ENCODE measurements at places on chromosomes 1 and 21.

GRCh38 chr1:6471086-6471969, 5.4 kb upstream of the TNFRSF25 start:
- no peak for DNase-seq

DNA sequence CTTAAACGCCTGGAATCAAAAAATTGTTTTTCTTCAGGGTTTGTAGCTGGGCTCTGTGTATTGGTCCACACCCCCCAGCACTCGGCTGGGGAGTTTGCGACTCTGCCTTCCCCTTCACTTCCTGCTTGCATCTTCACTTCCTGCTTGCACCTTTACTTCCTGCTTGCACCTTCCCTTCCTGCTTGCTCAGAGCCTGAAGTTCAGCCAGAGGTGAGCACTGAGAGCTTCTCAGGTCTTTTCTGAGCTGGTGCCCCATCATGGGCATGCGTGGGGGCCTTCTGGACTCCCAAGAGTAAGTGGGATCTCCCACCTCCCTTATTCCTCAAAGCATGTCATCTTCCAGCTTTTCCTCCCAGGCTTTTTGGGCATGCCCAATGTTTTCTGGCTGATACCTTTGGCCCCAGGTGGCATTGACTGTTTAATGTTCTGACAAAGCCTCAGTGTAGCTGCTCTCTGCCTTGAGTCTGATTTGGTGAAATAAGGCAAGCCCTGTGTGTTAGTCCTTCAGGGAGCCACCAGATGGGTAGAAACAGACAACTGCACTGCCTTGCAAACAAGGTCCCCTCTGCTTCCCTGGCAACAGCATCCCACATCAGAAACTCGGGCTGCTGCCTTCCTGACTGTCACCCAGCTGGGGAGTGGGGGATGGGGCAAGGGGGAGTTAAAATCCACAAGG, 3.5 kb downstream of the KRTAP10-2 start:
- DNase-seq = no peak

DNA sequence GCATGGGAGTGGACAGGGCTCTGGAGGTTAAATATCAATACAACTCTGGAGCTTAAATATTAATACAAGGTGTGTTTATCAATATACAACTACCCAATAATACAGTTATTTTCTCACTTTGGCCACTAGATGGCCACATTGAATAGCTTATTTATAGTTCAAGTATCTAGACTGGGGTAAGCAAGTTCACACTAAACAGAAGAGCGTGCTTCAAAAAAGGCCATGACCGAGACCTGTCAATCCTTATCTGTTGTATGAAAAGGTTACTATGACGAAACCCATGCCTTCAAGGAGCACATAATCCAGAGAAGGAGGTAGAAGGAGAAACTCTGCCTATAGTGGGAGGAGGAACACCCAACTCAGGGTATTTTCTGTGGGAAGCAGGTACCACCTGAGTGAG, 29.1 kb downstream of the CHML start:
- peak; percentile 73 for DNase-seq

GRCh38 chr21:21057349-21058062, 59.3 kb downstream of the NCAM2 start:
- no peak for DNase-seq

GRCh38 chr1:5839161-5839880, 152.9 kb downstream of the NPHP4 start:
- DNase-seq = no peak

GRCh38 chr1:153990468-153991150, at the start of gene RPS27:
RPS27 (plus strand) TSS chr1:153990762; CDS start chr1:153990797, 35 bp downstream.
- peak; percentile 96 for DNase-seq

DNA sequence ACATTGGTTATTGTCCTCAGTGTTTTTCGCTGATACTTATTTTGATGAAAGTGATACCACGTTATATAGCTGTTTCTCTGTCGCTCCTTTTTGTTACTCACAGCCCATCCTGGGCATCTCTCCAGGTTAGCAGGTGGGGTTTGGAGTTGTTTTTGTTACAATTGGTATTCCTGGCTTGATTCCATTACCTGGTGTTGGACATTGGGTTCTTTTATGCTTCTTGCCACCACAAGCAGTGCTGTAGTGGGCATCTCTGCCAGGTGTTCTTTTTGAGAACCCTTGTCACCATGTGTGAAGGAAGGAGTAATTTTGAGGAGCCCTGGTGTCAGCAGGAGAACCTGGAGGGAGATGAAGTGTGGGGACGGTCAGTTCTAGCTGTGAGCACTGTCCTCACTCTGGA, 47.5 kb upstream of the PWP2 start:
- no peak for DNase-seq
